GM23338 (cell line): ENCODE measurements at places on chromosomes 11 and 22.

DNA sequence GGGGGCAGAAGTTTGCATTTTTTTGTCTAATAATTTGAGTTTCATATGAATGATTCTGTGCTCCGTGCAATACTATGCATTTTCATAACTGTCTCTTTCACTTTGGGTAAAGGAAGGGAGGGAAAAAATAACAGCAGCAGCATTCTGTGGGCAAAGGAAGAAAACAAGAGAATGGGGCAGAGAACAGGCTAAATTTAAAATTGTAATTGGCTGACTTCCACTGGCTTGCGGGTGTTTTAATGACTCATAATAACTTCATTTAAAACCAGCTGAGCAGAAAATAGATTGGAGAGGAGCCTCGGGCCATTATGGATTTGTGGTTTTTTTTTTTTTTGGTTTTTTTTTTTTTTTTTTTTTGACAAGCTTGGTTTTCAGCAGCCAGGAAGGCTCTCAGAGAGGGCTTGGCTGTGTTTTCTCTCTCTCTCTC, 107.4 kb downstream of the ZBTB16 start:
- no peak for DNase-seq

- DNase-seq = no peak
Observed at GRCh38 chr11:100734743-100735527, 47.8 kb downstream of the ARHGAP42 start.

DNA sequence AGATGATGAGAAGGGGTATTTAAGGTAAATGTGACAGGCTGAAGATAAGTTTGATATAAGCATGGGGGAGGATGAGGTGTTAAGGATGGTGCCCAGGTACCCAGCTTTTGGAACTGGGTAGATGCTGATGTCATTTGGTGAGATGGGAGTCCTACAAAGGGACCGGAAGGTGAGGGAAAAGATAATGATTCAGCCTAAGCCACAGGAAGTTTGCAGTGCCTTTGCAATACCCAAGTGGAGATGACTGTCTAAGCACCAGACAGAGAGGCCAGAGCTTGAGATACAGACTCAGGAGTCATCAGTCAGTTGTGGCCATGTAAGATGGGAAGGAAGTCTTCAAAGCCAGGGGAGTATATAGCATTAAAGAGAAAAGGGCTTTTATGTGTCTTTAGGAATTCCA, 30.0 kb upstream of the SMCO4 start:
- DNase-seq = no peak

GRCh38 chr11:14969901-14970323, 2.2 kb downstream of the CALCA start:
- peak; percentile 86 for DNase-seq

DNA sequence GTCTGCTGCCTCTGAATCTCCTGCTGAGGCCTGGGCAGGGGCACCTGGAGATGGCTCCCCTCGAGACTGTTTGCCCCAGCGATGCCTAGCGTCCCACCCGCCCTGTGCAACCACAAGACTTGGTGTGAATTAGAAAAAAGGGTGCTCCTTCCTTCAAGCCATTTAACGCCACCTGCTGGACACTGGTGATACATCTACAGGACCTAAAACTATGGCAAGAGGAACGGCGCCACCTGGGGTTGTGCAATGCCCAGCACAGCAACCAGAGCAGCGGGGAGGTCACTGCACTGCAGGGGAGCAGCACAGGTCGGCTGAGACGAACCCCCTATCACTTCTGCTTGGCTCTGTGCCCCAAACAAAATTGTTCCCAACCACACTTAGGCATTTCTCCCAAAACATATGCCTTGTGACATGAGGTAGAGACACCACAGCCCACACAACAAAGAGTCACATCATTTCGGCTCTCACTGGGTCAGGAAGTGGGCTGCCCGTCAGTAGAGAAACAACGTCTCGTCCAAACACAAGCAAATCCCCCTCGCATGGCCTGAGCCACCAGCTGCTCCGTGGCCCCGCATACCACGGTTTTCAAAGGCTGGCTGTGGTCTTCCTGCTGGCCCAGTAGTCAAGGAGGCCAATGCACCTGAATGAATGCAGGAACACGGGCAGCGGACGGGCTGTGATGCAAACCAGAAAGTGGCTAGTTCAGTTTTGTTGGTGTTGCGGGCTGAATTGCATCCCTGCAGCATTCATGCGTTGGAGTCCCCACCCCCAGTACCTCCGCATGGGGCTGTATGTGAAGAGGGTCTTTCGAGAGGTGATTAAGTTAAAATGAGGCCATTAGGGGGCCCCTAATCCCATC, 171.9 kb downstream of the SHANK2 start:
- peak; percentile 95 for DNase-seq

DNA sequence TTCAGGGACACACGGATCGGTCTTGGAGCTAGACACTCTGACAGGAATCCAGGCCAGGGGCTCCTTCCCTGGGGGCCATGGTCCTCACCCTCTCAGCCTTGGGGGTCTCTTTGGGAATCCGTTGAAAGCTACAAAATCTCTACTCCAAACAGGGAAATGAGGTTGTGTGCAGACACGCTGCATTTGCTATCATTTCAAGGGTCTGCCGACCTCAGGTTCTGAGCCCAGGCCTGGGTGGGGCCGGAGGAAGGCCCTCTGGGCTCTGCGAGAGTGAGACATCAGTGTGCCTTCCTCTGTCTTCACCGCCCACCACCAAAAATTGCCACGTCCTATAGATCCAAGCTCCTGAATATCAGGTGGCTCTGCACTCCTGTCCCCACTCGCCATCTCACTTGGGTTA, 74.4 kb upstream of the FGF3 start:
- no peak for DNase-seq

- no peak for DNase-seq
Observed at GRCh38 chr11:117064275-117064674, 34.0 kb downstream of the SIK3 start.

DNA sequence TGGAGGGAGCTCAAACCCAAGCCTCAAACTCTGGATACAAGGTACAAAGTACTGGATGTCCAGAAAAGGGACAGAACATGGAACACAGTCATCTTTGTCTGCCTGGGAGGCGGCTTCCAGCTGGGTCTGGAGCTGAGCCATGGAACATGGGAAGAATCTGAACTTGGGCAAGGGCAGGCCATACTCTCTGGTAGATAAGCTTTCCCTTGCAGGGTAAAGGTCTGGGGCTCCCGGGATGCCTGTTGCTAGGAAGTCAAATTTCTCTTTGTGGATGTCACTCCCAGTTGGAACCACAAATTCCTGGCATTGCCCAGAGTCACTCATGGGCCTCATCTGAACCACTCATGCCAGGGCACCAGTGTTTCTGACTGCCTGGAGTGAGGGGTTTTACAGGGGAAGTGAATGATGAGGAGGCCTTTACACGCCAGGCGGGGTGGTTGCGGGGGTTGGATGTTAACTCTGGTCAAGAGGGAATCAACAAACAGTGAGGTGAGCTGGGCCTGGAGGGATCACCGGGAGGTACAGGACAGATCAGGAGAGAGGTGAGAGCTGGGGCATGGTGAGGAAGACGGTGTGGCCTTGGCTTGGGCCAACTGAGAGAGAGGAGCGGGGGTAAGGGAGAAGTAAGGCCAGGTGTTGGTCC, 5.7 kb downstream of the FTH1 start:
- no peak for DNase-seq

GRCh38 chr11:117796872-117797529, at the start of gene DSCAML1:
Gene DSCAML1 (minus strand): TSS chr11:117797216. CDS start chr11:117797079, 137 bp downstream.
- DNase-seq = peak; percentile 70

GRCh38 chr11:17610085-17610894, 63.2 kb downstream of the OTOG start:
- DNase-seq = no peak

- no peak for DNase-seq
Observed at GRCh38 chr22:47600791-47601625, 838.6 kb downstream of the TBC1D22A start.

- DNase-seq = peak; percentile 73
Observed at GRCh38 chr11:116072601-116073410, 568.6 kb upstream of the CADM1 start.

DNA sequence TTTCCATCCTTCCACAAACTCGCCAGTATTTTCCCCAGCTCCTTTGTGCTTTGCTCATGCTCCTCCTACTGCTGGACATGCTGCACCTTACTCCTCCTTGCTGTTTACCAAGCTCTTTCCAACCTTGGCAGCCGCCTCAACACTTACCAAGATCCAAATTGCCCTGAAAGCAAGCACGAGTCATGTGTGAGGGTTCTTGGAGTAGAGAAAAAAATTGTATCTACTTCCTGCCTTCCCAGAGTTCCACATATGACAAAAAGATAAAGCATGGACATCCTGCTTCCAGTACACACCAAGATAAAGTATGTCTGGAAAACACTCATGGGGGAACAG, 767.5 kb downstream of the NTM start:
- no peak for DNase-seq

- DNase-seq = no peak
Observed at GRCh38 chr11:83069441-83070043, 2.2 kb downstream of the RAB30 start.

GRCh38 chr11:116333001-116333535, 439.7 kb downstream of the BUD13 start:
- no peak for DNase-seq

DNA sequence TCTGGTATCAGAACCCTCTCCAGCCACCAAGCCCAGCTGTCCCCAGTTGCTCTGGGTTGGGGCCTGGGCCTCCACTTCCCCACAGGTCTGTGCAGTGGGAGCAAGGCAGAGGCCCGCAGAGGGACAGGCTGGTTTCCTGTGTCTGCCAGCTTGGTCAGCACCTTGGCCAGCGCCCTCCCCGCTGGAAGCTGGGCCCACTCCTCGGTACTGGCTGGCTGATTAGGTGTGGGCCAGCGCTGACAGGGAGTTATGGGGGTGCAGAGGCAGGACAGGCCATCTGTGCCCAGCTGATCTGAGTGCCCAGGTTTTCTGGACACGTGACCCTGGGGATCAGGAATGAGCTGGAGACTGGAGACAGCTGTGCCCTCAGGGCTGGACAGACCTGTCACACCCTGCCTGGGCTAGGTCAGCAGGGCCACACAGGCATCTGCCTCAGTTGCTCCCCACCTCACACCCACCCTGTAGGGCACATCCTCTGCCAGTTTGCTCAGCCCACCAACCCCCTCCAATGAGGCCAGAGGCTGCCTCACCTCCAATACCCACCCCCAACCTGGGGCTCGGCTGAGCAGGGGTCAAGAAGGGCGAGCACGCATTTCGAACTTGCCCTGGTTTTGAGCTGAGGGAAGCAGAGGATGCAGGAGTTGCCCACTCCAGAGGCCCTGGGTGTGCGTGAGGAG, 175.3 kb downstream of the IGLL1 start:
- DNase-seq = peak; percentile 58

DNA sequence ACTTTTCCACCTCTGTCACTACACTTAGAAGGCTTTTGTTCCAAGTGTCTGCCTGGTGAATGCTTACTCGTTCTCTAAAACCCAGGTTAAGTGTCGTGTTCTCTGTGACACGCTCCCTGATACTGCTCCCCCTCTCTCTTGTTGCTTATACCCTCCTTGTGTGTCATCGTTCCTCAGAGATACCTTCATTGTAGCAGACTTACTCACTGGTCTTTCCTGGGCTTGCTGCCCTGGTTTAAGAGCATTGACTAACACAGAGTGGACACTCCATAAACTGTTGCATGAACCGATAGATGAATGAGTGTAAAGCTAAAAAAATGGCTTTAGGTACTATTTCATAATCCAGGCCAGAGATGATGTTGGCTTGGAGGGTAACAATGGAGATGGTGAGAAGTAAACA, 171.3 kb downstream of the GRIK4 start:
- DNase-seq = no peak

GRCh38 chr11:35549787-35550186, 24.4 kb upstream of the PAMR1 start:
- peak; percentile 18 for DNase-seq

DNA sequence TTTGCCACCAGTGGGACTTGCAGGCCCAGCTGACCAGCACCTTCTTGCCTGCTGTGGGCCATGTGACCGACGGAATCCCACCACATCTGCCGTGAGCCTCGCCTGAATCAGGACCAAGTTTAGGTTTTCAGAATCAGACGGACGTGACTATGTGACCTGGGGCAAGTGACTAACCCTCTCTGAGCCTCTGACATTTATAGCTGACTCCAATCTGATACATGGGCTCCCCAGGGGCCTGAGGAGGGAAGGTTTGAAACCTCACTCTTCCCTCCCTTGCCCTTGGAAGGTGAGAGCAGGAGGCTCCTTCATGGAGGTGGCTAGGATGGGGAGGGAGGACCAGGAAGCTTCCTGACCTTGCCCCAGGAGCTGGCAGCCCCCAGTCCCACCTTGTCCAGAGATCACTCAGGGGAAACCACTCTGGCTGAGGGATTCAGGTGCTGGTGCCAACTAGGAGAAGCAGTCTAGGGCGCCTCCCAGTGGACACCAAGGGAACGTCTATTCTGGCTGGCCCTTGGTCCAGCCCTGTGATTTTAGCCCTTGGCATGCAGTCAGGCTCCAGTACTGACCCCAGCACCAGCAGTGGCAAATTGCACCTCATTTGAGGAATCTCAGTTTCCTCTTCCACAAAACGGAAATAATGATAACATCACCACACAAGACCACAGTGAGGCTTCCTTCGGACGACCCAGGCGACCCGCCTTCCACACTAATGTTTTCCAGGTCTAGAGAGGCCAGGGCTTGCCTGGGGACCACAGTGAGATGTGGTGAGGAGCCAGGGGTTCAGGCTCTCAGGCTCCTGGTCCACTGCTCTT, 47.2 kb upstream of the SYT7 start:
- peak; percentile 88 for DNase-seq

DNA sequence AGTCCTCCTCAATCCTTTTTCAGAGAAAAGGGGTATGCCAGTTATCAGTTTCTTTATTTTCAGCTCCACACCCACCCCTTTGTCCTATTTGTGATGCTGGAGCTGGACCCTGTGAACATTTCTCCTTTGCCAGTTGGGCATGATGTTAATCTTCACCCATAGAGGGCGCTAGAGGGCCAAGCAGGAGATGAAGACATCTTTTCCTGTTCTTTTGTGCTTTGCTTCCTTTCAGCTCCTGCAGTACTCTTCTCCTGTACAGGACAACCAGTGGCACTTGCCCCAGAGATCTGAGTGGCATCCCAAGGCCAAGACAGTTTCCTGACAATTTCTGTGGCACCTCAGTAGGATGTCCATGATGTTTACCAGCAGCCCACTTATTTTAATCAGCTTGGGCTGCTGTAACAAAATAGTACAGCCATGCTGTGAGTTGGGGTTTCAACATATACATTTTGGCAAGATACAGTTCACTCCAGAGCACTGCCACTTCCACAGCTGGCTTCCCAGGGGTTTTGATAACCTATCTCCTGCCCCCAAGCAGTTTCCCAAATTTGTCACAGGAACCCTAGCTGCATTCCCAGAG, 4.6 kb downstream of the SAA2 start:
- DNase-seq = peak; percentile 88

GRCh38 chr11:125773516-125773915, 5.1 kb downstream of the PATE2 start:
- DNase-seq = no peak

GRCh38 chr11:10117709-10118351, 176.2 kb downstream of the SBF2 start:
- DNase-seq = no peak
